ENCODE measurements at places on chromosomes 12 and 14. TPM values are rescaled to one million over a fixed set of nuclear protein-coding genes. Genes with fewer than 3 reads are reported as not detected.

IAPP gene
- total RNA-seq, result not detected

CCDC175 gene
- not detected for total RNA-seq

KRT74 gene
- total RNA-seq, result not detected

CBLN3 gene
- total RNA-seq, result 1.6 TPM

GZMB gene
- not detected for total RNA-seq

PTPRR gene
- total RNA-seq, result 0.17 TPM

PCED1B gene
- 54.7 TPM for total RNA-seq
